ENCODE measurements at places on chromosomes 2 and 18. TPM values are rescaled to one million over a fixed set of nuclear protein-coding genes. Genes with fewer than 3 reads are reported as not detected.

The IL36RN gene
- total RNA-seq, result not detected

The CFAP53 gene
- total RNA-seq, result 0.14 TPM

The TGIF1 gene
- total RNA-seq, result 136 TPM

The ARHGAP28 gene
- total RNA-seq, result 4.3 TPM

The ATP8B1 gene
- total RNA-seq, result 72.5 TPM

The RGPD4 gene
- total RNA-seq, result not detected

The TBR1 gene
- not detected for total RNA-seq

The CD8B2 gene
- not detected for total RNA-seq

All from dermis blood vessel endothelial cell (primary cell).